Astrocyte of the spinal cord (primary cell): ENCODE measurements at places on chromosomes 6 and 20.

DNA sequence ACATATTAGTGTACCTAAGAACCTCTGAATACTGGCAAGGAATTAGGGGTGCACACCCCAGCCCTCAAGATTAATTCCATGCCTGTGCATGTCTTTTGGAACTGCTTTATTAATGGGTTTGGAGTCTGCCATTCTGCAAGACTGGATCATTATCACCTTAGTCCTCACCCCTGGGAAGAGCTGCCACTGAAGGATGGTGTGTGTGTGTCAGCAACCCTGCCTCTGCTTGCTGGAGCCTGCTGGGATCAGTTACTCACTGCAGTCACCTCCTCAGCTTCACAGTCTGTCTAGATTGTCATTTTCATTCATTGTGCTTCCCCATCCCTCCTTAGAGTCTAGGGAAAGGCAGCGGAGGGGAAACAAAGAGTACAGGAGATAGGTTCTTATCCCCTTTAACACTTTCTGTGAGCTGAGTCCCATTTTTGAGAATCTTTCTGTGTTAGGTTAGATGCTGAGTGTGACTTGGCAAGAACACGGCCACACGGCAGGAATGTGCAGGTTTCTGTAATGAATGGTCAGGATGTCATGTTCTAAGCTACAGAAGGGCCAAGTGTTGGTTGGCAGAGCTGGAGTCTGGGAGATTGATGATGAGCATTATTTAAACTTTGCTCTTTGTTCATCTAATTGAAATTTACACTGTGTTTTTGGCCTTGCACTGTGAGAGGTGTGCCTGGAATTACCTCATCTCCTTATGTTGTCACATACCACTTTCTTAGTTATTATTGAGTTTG is 21.1 kb downstream of the GHRH start:
- no peak for DNase-seq

DNA sequence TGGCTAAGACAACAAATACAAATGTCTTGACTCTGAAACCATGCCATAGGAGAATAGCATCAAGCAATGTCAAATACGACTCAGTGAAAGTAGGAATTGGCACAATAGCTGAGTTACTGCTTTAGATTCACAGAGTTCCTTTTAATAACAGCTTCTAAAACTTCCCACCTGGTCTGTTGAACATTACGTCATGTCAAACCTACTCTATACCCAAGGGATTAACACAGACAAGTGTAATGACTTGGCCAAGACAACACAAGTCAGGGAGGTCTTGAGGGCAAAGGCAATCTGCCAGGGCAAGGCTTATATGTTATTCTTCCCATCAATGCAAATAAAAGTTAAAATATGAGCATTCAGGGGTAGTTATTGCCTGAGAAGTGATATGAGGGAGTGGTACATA is 265.1 kb upstream of the PRDM1 start:
- no peak for DNase-seq

DNA sequence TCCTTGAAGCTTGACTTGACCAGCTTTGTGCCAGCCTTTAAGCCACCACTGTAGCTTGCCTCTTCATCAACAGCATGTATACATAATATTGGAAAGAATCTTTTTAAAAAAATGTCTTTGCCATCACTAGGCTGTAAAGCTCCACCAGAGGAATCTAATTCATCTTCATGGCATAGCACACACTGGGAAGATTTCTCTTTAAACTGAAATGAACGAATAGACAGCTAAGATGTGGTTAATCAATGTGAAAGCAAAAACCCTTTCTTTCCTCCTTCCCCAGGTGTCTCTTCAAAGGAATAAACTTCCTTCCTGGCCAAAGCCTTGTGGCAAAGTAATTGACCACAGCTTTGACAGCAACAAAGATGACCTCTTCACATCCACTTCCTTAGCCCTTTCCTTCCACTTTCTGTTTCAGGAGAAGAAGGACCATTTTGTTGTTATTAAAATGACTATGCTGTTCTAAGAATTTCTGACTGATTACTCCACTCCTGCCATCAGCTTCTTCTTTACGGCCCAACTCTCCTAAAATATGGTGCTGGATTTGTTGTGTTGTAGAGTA is 428.7 kb upstream of the SOX4 start:
- peak; percentile 55 for DNase-seq

GRCh38 chr20:59429396-59429795 is 129.0 kb downstream of the EDN3 start:
- no peak for DNase-seq
